KG1 (cell line): ENCODE measurements at places on chromosomes 12 and 14.
A peak's percentile ranks its signal among the peaks of the same experiment; 100 is the strongest.

GRCh38 chr14:95896498-95897135 lies 20.0 kb downstream of the TUNAR start:
- DNase-seq, result no peak

- no peak for DNase-seq
Observed at GRCh38 chr12:1502379-1502720, 92.0 kb downstream of the FBXL14 start.

- no peak for DNase-seq
Observed at GRCh38 chr14:79405512-79405910, 805.8 kb downstream of the DIO2 start.

- no peak for DNase-seq
Observed at GRCh38 chr12:97940629-97941028, 478.0 kb downstream of the RMST start.

GRCh38 chr14:32403688-32404087 lies 74.6 kb downstream of the AKAP6 start:
- no peak for DNase-seq

DNA sequence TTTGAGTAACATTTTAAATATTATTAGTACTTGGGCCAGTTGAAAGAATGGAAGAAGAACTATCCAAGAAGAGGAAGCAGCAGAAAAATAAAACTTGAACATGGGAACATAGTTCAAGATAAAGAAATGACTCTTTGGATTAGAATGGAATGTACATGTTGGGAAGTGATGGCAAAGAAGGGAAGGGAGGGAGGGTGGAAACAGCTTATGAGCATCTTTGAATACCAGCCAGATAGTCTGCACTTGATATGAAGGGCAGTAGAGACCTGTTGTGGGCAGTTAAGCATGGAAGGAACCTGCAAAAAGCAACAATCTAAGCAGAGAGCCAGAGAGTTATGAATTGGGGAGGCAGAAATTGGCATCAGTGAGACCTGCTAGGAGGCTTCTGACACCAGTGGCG lies 10.0 kb upstream of the IL22 start:
- no peak for DNase-seq

GRCh38 chr12:84964048-84964447 lies 51.4 kb upstream of the SLC6A15 start:
- DNase-seq, result no peak

DNA sequence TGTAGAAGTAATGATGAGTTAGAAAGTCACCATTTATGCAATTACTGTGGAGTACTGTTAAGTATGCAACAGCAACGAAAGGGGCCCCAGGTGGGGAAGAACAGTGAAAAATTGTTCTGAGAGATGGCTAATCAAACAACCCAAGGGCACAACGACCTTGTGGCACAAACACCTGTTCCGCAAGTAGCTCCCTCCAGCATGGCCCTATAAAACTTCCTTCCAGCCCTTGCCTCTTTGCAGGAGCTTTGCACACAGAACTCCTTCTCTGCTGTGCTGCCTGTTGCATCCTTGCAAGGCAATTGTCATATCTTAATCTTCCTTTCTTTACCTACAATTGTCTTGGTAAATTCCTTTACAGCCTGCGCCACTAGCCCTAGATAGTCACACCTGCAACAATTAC lies 23.2 kb upstream of the ATP23 start:
- DNase-seq, result no peak

- no peak for DNase-seq
Observed at GRCh38 chr12:112482733-112483132, 64.0 kb downstream of the PTPN11 start.

- DNase-seq, result peak; percentile 45
Observed at GRCh38 chr14:97177016-97177415, 379.8 kb downstream of the VRK1 start.

GRCh38 chr12:103657331-103657730 lies 70.3 kb downstream of the STAB2 start:
- DNase-seq, result no peak

GRCh38 chr14:96693252-96693820 lies 103.8 kb upstream of the VRK1 start:
- no peak for DNase-seq

DNA sequence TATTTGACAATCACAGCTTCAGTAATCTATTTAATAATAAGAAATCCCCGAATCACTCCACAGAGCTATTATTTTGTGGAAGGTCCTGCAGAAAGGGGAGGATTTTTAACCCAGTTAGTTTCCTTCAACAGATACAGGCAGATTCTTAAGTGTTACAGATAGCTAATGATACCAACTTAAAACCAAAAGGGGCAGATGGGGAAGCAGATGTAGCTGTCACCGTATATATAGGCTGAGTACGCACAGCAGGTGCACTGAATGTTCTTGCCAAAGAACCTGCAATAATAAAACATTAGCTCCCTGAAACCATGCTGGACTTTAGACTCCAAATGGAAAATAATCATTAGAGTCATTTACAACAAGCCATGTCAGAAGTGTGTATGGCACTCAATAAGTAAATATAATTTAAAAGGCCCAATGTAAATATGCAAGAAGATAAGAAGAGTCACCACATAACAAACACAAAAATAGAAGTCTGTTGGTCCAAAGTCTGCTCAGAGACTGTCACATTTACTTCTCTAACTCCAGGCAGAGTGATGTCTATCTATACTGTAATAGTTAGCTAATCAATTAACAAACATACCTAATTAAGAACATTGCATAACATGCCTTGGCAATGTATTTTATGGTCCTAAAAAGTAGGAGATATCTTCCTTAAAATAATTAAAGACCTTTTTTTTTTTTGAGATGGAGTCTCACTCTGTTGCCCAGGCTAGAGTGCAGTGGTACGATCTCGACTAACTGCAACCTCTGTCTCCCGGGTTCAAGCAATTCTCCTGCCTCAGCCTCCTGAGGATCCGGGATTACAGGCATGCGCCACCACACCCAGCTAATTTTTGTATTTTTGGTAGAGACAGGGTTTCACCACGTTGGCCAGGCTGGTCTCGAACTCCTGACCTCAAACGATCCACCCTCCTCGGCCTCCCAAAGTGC lies 78.8 kb downstream of the SEC23A start:
- no peak for DNase-seq

GRCh38 chr12:122963941-122964265 lies 2.4 kb downstream of the ABCB9 start:
- no peak for DNase-seq
